ENCODE measurements at places on chromosomes 7 and 10.

- no peak for DNase-seq
Measured at GRCh38 chr7:1248143-1248915, 15.7 kb downstream of the UNCX start.

- DNase-seq: no peak
Measured at GRCh38 chr7:97844036-97844435, 28.2 kb downstream of the ASNS start.

DNA sequence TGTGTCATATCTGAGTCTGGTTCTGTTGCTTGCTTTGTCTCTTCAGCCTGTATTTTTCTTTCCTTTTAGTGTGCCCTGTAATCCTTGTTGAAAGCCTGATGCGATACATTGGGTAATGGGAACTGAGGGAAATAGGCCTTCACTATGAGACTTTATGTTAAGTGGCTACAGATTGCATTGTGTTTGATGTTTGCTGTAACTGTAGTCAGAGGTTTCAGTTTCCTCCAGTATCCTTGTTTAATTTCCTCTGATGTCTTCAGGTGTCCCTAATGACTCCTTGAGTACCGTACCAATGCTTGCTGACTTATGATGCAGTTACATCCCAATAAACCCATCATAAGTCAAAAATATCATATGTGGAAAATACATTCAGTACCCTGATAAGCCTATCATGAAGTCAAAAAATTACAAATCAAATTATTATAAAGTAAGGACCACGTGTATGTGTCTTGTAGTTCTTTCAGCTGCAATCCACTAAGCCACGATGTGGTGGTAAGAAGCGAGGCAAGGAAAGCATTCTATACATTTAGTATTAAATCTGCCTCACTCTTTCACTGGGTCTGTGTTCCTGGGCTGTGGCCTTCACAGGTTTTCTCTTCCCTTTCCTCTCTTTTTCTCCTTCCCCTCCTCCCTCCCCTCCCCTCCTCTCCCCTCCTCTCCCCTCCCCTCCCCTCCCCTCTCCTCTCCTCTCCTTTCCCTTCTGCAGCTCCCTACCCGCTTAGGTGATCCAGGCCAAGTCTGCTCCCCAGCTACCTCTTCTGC, 13.3 kb upstream of the GIMAP6 start:
- no peak for DNase-seq

DNA sequence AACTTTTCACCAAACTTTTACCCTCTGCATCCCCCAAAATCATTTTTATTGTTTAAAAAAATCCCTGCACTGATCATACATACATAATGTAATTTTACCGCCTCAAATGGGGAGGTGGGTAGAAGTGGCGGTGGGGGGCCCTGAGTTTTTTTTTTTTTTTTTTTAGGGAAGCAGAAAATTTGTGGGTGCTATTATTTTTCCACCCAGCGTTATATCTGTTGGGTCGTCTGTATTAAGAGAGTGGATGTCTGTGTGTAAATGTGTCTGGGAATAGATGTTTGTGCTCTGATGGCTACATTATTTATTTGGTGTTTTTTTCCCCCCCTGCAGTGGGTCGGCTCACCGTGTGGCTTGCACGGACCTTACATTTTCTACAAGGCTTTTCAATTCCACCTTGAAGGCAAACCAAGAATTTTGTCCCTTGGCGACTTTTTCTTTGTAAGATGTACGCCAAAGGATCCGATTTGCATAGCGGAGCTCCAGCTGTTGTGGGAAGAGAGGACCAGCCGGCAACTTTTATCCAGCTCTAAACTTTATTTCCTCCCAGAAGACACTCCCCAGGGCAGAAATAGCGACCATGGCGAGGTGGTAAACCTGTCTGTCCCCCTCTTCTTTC, 438 bp downstream of the ARID5B start:
- DNase-seq: no peak

GRCh38 chr10:72419241-72419640, 64.5 kb upstream of the DNAJB12 start:
- DNase-seq: no peak

GRCh38 chr7:102288285-102288930, 1.7 kb downstream of the SH2B2 start:
- no peak for DNase-seq

- no peak for DNase-seq
Measured at GRCh38 chr10:14407567-14407966, 76.8 kb upstream of the FRMD4A start.

DNA sequence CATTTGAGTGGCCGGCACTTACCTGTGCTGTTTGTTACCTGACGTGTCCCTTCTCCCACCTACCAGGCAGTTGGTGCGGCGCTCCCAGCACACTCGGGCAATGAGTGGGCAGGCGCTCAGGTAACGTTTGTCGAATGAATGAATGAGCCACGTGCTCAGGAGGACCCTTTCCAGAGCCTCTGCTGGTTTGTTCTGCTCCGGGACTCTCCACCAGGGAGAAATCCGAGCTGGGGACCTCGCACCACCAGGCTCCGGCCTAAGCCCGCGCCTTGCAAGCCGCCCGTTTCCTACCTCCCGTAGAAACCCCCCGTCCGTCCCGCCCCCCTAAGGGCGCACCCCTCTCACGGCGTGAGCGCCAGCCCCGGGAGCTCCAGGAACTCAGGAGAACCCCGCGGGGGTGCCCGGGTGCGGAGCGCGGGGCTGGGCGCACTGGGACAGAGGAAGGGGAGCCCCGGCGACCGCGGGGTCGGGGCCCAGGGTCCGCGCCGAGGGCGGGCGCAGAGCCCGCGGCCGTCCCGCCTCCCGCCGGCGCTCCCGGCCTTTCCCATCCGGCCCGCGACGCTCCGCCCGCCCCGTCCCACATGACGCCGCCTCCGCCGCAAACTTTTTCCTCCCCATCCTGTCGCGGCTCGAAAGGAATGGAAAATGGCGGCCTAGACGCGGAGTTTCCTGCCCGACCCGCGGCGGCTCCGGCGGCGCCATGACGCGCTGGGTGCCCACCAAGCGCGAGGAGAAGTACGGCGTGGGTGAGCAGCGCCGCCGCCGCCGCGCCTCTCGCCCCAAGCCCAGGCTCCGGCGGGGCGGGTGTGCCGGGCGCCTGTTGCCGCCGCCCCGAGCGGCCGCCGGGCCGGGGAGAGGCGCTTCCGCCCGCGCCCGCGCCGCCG, at the start of gene DOCK1:
DOCK1 (plus strand) TSS at position 611 of the 884 bp plus-strand sequence; CDS start at position 701, 90 bp downstream.
- DNase-seq: no peak

DNA sequence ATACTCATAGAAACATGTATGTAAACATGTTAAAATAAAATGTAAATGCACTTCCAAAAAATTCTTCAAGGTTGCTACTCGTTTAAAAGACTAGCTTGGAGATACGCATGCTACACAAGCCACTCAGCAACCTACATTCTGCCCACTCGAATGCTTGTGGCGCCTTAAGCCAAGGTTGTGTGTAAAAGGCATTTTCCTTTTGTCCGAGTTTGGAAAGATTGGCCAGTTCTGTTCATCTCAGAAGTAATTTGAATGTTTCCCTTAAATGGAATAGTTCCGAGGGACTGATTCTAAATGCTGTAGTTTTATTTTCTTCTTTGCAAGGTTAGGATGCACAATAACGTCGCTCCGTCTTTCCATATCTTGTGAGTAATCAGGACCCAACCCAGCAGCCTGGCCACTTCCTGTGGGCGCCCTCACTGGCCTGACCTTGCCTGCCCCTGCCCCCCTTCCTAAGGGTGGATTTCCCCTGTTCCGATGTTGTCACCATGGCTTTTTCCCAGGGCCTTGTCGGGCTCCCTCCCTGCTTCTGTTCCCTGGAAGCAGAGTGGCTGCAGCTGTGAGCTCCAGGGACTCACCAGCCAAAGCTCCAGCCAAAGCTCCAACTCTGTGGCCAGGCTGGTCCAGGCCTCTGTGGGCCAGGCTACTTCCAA, 70.6 kb downstream of the PTPRE start:
- DNase-seq: no peak

DNA sequence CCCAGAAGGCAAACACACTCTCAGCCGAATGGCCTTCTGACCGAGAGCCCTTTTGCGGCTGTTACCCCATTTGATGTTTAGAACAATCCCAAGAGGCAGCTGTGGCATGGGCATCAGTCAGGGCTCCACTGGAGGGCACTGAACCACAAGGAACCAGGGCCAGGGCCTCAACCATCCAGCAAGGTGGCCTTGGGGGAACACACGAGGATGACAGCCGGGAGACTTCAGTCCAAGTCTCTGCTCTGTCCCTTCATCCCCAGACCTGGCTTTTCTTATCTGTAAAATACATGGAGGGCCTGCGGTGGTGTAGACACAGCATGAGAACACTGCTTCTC, 63.6 kb upstream of the INSIG1 start:
- no peak for DNase-seq

DNA sequence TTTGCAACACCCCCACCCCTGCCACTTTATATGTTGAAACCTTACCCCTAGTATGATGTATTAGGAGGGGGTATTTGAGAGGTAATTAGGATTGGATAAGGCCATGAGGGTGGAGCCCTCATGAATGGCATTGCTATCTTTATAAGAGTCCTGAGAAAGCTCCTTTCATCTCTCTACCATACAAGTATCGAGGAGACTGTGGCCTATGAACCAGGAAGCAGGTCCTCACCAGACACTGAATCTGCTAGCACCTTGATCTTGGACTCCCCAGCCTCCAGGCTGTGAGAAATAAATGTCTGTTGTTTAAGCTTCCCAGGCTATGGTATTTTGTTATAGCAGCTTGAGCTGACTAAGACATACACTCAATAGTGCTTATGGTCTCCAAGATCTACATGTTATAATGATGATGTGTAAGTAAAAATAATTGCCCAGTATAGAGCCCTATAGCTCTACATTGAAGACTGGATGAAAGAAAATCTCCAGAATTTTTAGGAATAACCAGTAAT, 188.8 kb downstream of the RAPGEF5 start:
- DNase-seq: no peak

DNA sequence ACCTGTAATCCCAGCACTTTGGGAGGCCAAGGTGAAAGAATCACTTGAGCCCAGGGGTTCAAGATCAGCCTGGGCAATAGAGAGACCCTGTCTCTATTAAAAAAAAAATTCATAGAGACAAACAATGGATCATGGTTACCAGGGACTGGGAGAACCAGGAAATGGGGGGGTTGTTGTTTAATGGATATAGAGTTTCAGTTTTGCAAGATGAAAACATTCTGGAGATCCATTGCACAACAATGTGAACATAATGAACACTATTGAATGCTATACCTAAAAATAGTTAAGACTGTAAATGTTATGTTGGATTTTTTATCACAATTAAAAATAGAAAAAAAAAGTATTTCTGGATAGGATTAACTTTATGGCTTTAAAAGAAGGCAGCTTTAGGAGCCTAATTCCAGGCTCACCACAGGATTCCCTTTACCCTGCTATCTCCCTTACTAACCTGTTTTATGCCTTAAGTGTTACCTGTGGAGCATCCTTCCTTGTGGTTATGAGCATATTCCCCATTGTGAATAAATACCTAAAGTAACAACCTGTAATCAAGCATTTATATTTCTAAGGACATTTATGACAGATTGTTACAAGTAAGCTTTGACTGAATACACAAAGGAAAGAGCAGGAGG, 45.1 kb upstream of the SGCE start:
- no peak for DNase-seq
